ENCODE measurements at places on chromosomes 13 and 19.

- DNase-seq = no peak
Observed at GRCh38 chr13:25187596-25187995, 15.5 kb upstream of the AMER2 start.

GRCh38 chr19:38224014-38224862, at the start of gene DPF1:
Gene DPF1, minus strand, starts transcription at chr19:38224222. Its CDS starts 80 bp downstream, at chr19:38224142.
- DNase-seq = peak; percentile 49

- DNase-seq = no peak
Observed at GRCh38 chr19:29520390-29520789, 5.4 kb upstream of the VSTM2B start.

DNA sequence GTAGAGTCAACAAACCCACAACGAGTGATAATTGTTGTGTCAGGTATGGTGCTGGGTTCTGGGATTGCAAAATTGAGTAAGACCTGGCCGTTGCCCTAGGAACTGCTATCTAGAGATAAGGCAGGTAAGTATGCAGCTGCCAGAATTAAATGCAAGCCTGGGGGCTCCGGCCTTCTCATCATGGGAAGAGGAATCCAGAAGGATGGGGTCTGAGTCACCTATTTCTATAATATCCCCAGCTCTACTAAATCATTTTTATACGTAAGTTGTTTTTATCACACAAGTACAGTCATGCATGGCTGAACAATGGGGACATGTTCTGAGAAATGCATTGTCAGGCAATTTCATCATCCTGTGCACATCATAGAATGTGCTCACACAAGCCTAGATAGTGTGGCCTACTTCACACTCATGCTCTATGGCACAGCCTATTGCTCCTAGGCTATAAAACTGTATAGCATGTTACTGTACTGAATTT, 203.0 kb downstream of the KLF5 start:
- DNase-seq = no peak

- no peak for DNase-seq
Observed at GRCh38 chr13:91498298-91498697, 99.9 kb downstream of the GPC5 start.

- no peak for DNase-seq
Observed at GRCh38 chr19:31595521-31595920, 246.3 kb upstream of the TSHZ3 start.

GRCh38 chr13:98175823-98176222, 1.2 kb downstream of the RNF113B start:
- no peak for DNase-seq

DNA sequence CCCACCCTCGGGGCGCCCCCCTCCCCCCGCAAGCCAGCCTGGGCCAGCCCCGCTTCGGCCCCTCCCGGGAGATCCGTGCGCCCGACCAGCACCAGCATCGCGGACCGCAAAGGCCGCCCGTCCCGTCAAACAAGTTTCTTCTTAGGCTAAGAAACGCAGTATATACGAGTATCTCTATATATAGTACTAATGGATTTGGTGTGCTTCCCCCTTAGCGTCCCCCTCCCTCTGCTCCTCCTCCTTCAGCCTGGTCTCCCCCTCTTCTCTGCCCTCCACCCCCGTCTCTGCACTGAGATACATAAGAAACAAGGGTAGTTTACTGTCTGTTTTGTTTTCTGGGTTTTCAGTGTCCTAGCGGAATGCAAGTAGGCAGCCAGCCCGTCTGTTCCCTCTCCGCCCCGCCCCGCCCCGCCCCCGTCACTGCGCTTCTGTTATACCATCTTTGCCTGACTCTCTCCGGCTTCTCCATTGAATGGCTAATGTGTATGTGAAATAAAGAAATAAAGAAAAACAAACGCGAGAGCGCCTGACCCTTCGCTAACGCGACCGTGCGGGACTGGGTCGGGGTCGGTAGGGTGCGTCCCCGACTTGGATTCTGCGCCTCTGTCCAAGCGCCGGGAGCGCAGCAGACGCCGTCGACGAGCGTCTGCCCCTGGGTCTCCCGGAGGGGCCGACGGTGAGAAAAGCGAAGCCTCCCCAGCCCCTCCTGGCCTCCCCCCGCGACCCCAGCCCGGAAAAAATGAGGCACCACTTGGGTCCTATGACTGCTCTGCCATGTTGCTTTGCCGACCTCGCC, 4.2 kb downstream of the LYL1 start:
- DNase-seq = peak; percentile 51

Data from CD4-positive, alpha-beta T cell treated with Interferon alpha-2 for 1 hour (primary cell).